ENCODE measurements at places on chromosomes 11 and 22. TPM values are rescaled to one million over a fixed set of nuclear protein-coding genes. Genes with fewer than 3 reads are reported as not detected.

DNA sequence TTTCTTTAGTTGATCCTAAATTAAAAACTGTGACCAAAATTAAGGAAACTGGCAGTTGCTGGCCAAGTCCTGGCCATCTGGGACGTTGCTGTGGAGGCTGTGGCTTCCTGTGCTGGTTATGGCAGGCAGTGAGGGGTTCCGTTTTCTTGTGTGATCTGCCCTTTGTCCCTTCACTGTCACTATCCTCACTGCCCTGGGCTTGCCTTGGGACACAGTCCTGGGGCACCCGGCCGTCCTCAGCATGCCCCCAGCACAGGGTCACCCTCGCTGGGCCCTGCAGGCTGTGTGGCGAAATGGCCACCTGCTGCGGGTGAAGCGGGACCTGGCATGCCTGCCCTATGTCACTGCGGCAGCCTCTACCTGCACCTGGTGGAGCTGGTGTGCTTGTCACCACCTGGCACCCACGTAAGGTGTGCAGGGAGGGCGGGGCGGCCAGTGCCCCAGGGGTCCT, 52.5 kb upstream of the SLC22A12 start:
- no peak for DNase-seq

DNA sequence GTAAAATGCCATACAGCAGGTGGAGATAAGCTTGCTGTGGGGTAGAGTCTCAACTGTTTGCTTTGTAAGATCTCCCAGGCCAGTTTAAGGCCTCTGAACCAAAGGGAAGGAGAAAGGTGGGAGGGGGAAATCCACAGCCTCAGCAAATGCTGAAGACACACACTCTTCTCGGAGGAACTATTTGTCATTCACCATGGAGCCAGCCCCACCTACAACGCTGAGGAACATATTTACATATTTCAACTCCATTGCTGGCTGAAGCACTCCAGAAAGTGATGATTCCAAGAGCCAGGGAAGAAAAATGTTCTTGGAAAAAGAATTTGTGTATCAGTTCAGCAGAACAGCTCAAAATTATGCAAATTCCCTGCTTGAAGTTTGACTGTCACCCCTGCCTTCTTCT, 6.5 kb downstream of the TENM4 start:
- no peak for DNase-seq

DNA sequence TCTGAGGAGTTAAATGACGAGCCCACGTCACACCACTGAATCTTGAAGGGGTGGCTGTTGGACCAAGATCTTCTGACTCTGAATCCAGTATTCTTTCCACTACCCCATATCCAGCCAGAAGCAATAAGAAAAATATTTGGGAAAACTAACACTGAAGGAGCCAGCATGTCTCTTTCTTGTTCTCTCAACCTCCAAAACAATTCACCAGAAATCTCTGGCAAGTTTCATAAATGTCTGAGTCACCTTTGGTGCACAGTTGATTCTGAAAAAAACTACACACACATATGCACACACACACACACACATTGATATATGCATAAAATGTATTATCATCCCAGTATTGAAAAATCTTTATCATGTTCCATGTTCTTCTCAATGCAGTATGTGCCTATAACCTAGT, 104.3 kb upstream of the BLID start:
- no peak for DNase-seq

DNA sequence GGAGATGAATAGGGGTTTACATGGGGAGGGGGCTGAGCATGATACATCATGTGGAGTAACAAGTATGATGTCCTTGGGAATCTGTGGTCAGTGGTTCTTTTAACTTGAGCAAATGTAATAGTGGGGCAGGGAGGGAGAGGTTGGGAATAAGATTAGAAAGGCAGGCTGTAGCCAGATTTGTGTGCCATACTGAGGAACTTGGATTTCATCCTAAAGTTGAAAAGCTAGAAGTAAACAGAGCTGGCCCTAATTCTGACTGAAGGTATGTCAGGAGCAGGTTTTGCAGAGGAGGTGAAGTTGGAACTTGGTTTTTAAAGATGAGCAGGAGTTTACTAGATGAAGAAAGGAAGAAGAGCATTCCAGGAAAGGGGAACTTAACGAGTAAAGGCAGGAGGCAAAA, 108.3 kb upstream of the RRM1 start:
- no peak for DNase-seq

- DNase-seq = peak; percentile 45
Observed at GRCh38 chr11:25423436-25424199, 908.3 kb upstream of the ANO3 start.

DNA sequence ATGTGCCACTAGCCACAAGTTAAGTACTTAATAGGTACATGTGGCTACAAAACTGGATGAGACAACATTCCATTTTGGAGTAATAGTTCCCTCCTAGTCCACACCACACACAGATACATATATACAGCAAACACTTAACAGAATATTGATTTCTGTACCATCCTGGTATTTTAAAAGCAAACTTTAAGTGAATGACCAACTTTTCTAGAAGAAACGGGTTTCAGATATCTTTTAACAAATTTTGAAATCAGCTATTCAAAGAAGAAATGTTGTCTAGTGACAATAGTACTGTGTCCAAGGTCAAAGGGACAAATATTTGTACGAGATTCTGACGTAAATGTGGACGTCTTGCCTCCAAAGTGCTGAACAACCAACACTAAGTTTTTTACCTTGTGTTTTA, 12.3 kb upstream of the CARD16 start:
- no peak for DNase-seq

- no peak for DNase-seq
Observed at GRCh38 chr11:29200791-29201562, 815.9 kb downstream of the KCNA4 start.

DNA sequence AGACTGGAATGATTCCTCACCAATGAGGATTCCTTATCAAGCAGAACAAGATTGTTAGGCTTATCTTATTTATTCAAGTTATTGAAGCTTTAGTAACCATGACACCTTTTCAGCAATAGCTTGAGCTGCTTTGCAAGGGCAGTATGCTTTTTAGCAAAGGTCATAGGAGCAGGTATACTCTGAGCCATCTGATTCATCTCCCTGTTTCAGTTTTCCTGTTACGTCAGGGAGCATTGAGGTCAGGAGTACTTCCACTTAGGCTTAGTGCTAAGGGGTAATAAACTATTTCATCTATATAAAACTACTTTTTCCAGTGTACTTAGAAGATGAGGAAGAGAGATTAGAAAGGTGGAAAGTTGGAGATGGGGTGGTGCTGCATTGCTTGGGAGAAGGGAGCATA, 17.7 kb upstream of the ANKRD42 start:
- DNase-seq = no peak

- DNase-seq = peak; percentile 61
Observed at GRCh38 chr22:17098379-17098819, 13.6 kb downstream of the IL17RA start.

GRCh38 chr11:130120045-130120444, 39.5 kb upstream of the ST14 start:
- no peak for DNase-seq

DNA sequence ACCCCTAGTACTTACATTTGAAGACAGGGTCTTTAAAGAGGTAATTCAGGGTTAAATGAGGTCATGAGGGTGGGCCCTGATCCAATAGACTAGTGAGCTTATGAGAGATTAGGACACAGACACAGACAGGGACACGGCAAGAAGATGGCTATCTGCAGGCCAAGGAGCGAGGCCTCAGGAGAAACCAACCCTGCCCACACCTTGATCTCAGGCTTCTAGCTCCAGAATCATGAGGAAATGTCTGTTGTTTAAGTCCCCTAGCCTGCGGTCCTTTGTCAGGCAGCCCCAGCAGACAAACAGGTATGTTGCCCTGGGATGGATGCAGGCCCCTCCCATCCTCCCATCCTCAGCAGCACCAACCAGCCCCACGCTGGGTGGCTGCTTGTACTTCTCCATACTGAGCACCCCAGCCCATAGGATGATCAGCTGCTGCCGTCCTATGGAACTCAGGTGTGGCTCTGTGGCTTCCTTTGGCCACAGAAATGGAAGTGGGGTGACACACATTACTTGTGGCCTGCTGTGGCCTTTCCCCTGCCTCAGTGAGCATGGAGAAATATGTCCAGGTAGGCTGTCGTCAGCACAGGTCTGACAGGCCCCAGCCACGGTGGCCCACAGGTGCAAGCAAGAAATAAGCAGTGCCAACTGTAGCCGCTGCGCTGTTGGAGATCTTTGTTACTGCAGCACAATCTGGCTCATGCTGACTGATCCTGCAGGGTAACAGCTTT, 7.9 kb downstream of the GNB1L start:
- DNase-seq = no peak

- DNase-seq = peak; percentile 40
Observed at GRCh38 chr11:122724520-122724919, 69.0 kb downstream of the UBASH3B start.

- DNase-seq = no peak
Observed at GRCh38 chr11:75462117-75462653, 29.2 kb upstream of the KLHL35 start.

Gene DKK3
- 309 TPM for total RNA-seq

Gene CD3E
- total RNA-seq = not detected

Gene MMP13
- not detected for total RNA-seq

Gene CLDN5
- 1.0 TPM for total RNA-seq

Gene MPZL2
- total RNA-seq = not detected

Gene TSPAN32
- total RNA-seq = 22.4 TPM

Gene CNIH2
- 2.7 TPM for total RNA-seq

Data from cardiac muscle cell (in vitro differentiated cells and primary cell).